NCI-H69 (cell line): ENCODE measurements at places on chromosomes 12 and 14.

DNA sequence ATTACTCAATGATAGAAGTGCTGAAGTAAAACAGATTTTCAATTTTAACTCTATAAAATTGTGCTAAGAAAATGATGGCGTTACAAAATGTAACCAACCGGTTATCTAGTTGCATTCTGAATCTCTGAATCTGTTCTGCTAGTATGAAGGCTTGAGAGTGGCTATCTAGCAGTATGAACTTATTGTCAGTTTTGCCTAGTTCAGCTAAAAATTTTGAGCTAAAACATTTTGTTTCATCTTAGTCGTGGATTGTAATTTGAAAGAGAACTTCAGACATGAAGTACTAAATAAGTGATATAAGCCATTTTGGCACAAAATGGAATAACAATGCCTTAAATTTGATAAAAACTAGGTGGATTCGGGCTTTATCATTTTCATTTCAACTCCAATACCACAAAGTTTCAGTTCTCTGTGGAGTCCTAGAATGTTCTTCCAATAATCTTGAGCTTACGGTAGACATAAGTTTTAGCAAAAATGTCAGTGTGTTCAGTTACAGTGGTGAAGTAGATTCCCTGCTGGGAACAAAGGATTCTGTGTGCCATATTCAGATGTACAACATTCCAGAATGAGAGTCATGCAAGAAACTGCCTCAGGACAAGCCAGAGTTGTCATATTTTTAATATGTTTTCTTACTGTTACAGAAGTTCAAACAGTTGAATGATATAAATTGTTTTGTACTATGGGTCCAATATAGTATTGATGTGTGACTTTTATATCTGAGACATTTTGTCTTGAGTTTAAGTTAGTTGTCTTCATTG is 28.1 kb downstream of the ATP6V1D start:
- no peak for DNase-seq

GRCh38 chr14:34867199-34867598 is 8.0 kb downstream of the BAZ1A start:
- DNase-seq, result no peak

DNA sequence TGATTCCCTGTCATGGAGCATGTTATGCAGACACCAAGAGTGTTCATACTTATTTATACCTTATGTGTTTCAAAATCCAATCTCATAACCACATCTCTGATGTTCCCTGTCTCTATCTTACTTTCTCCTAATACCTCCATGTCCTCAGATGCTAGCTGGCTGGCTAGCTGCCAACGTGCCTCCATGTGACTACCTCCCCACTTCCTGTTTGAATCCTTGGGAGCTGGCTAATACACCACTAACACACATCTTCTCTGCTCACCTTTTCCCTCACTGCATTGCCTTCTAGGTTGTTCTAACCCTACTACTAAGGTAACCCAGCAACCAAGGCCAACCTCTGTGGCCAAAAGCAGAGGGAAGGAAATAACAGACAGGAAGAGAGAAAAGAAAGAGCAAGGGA is 27.3 kb downstream of the TTC5 start:
- DNase-seq, result peak; percentile 50

DNA sequence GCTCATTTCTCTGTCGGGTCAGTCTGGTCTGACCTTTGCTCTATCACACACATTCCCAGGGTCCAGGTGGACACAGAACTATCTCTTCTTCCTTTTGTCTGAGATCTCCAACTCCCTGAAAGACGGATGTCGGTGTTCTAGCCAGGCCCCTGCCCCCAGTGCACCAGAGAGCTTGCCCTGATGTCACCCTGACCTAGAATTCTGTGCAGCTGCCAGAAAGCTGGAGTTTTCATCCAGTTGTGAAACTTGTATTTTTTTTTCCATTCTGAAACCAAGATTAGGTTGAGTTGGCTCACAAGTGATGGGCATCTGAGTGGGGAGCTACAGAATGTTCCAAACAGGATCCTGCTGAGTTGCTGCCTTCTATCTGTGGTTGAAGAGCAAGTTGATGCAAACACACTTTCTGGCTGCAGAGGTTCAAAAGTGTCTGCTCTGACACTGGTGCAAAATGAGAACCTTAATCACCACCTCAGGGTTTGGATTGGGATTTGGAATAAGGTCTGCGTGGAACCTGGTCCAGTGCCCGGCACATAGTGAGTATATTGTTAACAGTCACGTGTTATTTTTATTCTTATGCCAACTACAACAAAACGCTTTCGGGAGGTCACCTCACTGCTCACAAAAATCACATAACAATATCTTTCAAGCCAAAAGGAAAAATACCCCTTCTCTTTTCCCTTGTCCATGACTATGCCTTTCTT is 211.5 kb downstream of the SLC15A4 start:
- no peak for DNase-seq

DNA sequence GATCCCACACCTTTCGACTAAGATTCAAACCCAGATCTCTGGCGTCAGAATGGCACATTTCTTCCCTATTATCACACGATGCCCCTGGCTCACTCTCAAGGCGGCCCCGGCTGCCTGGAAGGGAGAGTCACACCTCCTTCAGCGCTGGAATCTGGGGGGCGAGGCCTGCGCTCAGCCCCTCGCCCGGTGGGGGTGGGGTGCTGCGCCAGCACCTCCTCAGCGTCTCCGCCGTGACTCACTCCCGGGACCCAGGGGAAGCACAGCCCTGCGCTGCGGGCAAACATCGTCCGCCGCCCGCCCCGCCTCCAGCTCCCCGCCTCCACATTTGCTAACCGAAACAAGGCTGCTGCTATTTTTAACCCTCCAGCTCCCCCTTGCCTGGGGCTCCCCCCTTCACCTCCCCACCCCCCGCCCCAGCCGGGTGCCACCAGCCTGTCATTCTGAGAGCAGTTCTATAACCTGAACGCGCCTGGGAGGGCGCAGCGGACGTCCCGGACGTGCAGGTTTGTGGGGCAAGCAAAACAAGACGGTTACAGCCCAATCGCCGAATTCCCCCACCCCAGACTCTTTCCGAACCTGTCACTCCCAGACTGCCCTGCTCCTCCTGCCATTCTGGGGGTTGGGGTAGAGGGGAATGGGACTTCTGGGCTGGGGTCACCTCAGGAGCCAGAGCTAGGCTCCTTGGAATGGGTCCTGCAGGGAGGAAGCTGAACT is 6.7 kb downstream of the HDAC7 start:
- DNase-seq, result peak; percentile 66
